ENCODE measurements at places on chromosomes 7 and 10.

DNA sequence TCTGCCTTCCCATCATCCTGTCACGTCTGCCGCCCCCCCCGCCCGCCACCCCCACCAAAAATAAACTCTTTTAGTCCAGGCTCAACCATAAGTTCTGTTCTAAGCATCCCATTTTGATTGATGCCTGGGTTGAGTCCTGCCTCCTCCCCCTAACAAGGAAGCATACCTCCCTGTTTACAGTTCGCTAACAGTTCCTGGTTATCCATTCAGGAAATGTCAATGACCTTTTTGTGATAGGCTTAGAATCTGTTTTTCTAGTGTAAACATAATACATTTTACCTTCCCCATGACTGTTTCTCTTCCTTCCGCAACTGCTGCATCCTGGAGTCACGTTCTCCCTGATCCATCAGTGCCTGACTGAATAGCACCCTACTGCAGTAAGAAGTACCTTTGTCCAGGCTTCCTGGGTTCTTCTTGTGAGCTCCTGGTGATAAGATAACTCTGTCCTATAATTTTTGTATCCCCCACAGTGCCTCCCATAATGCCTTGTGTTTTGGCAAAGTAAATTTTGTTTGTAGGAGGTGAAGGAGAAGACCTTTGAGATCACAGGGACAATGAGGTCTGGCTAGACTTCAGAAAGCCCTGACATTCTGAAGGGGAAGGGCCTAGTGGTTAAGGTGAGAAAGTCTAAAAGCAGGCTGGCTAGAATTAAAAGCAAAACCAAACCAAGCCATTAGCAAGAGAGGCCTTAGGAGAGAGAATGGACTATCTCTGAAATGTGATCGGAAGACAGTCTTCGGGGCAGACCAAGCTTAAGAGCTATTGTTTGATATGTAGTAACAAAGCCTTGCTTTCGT is 7.3 kb downstream of the AGFG2 start:
- DNase-seq = no peak

DNA sequence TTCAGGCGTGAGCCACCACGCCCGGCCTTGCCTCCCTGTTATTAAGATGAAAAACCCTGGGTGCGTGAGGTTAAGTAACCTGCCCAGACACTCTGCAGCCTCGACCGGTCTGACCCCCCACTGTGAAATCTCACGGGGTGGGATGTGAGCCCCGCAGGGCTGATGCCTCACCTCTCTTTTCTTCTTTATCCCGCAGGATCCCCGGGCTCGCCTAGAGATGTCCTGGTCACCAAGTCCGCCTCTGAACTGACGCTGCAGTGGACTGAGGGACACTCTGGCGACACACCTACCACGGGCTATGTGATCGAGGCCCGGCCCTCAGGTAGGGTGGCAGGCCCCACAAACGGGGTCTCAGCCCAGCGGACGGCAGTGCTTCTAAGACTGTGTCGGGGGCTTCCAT is 461.1 kb upstream of the FOXK1 start:
- no peak for DNase-seq

- no peak for DNase-seq
Observed at GRCh38 chr10:47062441-47063200, 151.4 kb downstream of the PTPN20 start.

GRCh38 chr10:128036746-128037543 is 89.3 kb downstream of the MKI67 start:
- DNase-seq = no peak

DNA sequence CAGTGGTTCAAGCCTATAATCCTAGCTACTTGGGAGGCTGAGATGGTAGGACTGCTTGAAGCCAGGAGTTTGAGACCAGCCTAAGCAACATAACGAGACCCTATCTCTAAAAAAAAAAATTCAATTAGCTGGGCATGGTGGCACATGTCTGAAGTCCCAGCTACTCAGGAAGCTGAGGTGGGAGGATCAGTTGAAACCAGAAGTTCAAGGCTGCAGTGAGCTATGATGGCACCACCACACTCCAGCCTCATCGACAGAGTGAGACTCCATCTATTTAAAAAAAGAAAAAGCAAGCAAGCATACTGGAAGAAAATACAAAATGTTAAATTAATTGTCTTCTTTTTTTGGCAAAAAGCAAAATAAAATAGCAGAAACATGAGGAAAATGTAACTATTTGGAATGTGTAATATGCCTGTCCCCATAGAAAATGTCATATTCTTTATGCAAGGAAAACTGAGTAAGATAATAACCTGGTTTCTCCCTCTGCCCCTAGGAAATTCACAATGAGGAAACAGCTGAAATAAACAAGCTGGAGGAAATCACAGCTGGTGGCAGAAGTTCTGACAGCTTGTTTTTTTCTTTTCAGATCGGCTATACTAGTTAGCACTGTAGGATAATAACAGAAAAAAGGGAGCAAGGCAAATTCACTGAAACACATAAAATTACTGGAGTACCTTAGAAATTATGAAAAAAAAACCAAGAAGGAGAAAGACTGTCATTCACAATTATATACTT is 48.5 kb downstream of the HERPUD2 start:
- DNase-seq = no peak

DNA sequence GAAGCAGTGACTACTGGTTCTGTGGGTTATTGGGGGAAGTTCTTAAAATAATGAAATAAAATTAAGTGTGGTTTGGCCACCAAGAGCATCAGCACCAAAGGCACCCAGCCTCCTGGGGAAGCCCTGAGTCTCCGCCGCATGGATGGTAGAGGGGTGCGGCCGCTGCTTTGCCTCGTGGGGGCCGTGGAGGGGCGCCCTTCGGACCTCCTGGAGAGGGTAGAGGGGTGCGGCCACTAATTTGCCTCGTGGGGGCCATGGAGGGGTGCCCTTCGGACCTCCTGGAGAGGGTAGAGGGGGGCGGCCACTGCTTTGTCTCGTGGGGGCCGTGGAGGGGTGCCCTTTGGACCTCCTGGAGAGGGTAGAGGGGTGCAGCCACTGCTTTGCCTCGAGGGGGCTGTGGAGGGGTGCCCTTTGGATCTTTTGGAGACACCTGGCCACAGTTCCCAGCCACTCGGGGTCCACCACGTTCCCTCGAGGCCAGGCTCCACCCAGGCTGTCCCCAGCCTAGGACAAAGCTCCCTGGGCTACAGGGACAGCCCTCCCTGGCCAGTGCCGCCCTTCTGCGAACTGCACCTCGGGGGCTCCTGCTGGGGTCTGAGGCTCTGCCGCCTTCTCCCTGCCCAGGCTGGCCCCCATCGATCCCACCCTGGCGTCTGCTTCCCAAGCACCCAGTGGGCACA is 535.1 kb downstream of the PTPRN2 start:
- no peak for DNase-seq

- no peak for DNase-seq
Observed at GRCh38 chr10:86311190-86311589, 55.4 kb downstream of the GRID1 start.

DNA sequence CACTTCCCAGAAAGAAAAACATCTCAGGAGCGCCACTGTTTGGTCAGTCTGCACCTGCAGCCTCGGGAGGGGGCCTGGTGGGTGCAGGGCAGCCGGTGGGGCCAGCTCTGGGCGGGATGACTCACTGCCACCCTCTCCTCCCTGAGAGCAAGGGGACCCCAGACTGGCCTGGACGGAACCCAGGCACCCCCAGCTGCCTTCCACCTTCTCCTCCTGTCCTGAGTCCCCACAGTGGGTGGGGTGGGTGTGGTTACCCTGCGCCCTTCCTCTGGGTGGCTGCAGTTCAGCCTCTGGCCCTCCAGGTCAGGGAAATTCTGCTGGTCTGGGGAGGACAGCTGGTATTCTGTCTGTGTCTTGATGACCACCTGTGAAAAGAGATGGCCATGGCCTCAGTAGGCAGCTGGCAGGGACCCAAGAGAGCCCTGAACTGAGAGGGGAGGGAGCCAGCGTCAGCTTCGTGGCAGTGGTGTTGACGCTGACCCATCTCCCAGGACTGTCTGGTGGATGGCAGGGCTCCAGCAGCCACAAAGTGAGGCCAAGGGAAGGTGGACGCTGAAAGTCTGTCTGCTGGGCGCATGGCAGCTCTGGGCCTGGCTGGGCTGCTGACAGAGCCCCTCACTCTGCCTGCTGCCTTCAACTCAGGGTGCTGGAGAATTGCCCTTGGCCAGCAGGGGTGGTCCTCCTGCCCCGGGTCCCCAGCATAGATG is 8.9 kb downstream of the CALY start:
- no peak for DNase-seq

DNA sequence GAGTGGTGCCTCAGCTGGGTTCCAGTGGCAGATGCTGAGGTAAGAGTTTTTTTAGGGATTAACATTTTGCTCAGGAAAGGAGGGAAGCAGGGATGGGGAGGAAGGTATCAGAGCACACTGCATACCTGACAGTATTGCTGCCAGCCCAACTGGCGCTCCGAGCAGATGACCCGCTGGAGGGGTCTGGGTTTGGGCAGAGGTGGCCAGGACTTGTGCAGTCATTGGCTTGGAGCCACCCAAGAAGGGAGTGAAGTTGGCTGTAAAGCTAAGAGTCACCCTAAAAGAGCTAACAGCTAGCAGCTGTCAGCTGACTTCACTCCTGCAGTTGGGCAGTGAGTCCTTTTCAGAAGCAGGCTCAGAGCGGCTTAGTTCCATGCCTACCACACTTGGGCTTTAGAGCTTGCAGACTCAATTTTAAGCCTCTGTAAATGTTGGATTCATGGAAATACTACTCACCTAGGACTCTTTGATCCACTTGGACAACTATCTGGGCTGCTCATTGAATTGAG is 5.8 kb upstream of the ARHGAP22 start:
- DNase-seq = no peak

GRCh38 chr10:114874827-114875411 is 53.3 kb downstream of the FHIP2A start:
- DNase-seq = no peak

GRCh38 chr7:120856621-120857352 is 1.2 kb downstream of the TSPAN12 start:
- no peak for DNase-seq

DNA sequence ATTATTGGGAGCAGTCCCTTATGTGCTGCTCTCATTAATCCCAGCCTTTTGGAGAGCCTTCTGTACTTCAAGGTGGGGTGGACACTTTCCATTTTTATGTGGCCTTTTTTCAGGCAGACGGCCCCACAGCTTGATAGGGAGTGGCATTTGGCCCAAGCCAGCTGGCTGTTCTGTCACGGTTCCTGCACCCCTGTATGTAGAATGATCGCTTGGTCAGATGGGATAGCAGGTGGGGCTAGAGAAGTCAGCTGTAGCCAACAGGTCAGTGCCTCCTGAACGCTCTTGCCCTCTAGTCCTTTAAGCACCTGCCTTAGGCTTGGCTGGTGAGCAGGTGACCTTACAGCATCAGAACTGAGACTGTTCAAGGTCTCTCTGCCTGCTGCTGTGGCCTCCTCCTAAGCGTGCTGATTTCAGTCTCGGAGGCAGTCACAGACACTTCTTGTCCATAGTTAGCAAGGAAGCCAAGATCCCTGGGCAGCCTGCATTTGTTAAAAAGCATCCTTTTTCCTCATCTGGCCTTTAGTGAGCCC is 95.3 kb downstream of the LRRC4 start:
- no peak for DNase-seq

DNA sequence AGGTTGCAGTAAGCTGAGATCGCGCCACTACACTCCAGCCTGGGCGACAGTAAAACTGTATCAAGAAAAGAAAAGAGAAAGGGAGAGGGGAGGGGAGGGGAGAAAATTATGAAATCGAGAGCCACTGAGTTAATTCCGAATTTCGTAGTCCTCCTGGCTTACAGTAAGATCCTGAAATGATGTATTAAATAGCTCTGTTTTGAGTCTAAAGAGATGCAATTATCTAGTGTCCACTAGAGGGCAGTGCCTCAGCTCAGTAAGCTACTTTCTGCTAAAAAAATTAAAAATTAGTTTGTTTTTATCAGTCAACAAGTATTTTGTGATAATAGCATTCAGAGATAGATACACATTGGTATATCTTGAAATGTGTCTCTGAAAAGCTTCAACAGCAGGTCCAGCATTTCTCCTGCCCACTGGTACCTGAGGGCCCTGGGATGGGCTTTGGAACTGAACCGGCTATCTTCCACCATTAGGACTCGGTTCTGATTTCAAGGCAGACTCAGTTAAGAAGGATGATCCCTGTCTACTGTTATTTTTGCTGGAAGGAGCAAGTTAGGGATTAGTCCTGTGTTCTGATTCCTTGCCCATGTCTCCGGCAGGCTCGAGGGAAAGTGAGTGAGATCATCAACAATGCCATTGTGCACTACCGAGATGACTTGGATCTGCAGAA is 19.5 kb downstream of the TSPAN33 start:
- DNase-seq = no peak

GRCh38 chr7:47338026-47338425 is 243.9 kb downstream of the TNS3 start:
- DNase-seq = no peak

GRCh38 chr10:97765201-97765600 is 6.6 kb downstream of the SFRP5 start:
- DNase-seq = no peak

- no peak for DNase-seq
Observed at GRCh38 chr10:44087403-44087802, 297.5 kb downstream of the CXCL12 start.

DNA sequence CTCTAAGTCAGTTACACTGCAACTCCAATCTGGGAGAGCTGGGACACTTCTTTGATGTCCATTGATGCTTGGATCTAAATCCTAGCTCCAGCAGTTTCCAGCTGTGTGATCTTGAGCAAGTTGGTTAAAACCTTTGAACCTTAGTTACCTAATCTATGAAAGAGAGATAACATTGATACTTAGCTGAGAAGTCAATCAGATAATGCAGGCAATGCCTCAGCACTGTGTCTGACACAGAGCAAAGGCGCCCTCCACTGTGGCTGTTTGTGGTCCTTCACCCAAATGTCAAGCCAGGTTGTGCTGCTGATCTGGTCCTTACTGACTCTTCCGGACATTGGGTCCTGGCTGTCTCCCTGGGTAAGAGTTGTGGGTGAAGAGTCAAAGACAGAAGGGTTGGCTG is 20.2 kb downstream of the DNTT start:
- no peak for DNase-seq

- no peak for DNase-seq
Observed at GRCh38 chr10:83166344-83166743, 973.0 kb upstream of the GHITM start.

DNA sequence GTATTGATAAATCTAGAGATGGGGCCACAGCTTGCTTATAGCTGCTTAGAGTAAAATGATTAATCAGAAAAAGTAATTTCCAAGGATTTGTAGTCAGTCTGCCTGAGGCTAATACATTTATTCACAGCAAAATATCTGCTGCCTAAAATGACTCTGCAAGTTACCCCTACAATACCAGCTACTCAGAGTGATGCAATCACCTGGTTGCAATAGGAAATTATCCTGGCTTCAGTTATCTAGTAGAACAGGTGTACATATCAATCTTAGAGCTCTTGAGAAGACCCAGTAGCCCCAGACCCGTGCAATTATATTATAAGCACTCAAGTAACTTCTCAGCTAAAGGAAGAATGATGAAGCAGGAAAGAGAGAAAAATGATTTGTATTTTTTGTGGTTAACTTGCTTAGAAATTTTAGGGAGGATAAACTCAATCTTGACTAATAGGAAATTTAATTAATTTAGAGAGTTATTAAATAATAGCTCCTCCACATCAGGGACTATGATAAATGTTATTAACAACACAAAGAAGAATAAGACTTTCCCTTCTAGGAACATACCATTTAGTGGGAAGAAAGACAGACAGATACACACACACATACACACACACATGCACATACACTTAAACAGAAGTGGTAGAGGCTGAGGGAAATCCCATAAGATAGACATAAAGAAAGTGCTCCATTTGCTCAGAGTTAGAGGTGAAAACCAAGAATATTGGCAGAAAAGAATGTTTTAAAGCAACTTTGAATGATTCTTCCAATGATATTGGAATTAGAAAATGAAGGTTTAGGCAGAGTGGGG is 140.4 kb upstream of the PRSS1 start:
- DNase-seq = no peak

- no peak for DNase-seq
Observed at GRCh38 chr10:11411926-11412545, 199.4 kb downstream of the USP6NL start.
